ENCODE measurements at places on chromosomes 7 and 10. TPM values are rescaled to one million over a fixed set of nuclear protein-coding genes. Genes with fewer than 3 reads are reported as not detected.

The UBTD1 gene
- total RNA-seq: 3.2 TPM

The OR13A1 gene
- total RNA-seq: not detected

The HPS1 gene
- 69.5 TPM for total RNA-seq

The C1QL3 gene
- not detected for total RNA-seq

The CLRN3 gene
- total RNA-seq: 110 TPM

The GDF10 gene
- 0.37 TPM for total RNA-seq

The GTF2IRD1 gene
- 29.5 TPM for total RNA-seq

The GARIN1A gene
- 0.89 TPM for total RNA-seq

The NUTM2E gene
- total RNA-seq: 0.08 TPM

The KCNIP2 gene
- 2.8 TPM for total RNA-seq

GRCh38 chr7:157674715-157675426, 338.1 kb downstream of the DNAJB6 start:
- H3K36me3 ChIP-seq: no peaks in the 10 kb centered on the region
- no peak overlapping the region for H3K27ac ChIP-seq
- no peak overlapping the region for H3K4me3 ChIP-seq
- H3K27me3 ChIP-seq: no peaks in the 10 kb centered on the region

DNA sequence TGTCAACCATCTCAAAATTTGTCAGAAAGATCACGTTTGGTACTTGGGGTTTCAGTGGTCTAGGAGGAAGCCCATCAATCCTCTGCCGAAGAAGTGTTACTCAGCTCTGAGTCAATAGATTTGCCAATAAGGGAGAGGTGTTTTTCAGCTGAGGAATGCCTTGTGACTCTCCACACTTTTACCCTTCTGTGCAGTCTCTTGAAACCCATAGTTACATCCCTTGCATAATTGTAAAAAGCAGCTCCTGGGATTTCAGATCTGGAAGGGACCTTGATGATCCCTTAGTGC, 47.5 kb downstream of the INSYN2A start:
- no peak overlapping the region for H3K27ac ChIP-seq
- DNase-seq: no peak
- no peaks in the 10 kb centered on the region for H3K36me3 ChIP-seq
- H3K4me3 ChIP-seq: no peak overlapping the region
- no peaks in the 10 kb centered on the region for H3K4me1 ChIP-seq
- no peaks in the 10 kb centered on the region for H3K27me3 ChIP-seq

DNA sequence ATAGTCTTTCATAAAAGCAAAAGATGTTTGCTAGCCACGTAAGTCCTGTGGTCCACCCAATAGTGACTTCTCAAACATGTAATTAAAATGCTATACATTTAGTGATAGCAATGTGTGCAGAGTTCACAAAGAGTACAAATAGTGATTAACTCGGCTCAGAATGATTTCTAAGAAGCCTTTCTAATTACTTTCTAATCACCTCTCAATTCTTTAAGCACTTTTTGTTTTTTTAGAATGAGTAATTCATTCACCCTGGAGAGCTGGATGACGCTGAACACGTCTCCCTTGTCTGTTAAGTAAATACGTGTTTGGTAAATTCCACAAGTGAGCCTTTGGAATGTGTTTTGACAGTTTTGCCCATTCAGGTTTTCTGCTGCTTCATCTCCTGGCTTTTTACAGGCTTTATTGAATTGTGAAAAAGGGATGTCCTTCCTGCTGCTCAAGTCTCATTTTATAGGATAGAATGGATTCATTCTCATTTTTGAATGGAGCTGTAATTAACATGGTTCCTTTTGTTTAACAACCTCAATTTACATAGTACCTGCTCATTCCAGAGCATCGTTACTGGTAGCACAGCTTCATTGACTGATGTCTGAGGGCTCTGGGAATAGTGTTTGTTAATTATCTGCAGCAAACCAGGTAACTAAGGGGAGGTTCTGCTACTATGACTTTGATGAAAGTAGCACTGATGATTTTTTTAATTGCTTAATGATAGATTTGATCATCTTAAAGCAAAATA, 212.1 kb downstream of the VTI1A start:
- H3K27ac ChIP-seq: no peak overlapping the region
- no peaks in the 10 kb centered on the region for H3K4me1 ChIP-seq
- no peaks in the 10 kb centered on the region for H3K27me3 ChIP-seq

GRCh38 chr7:118602090-118602489, 377.6 kb downstream of the ANKRD7 start:
- H3K36me3 ChIP-seq: no peaks in the 10 kb centered on the region
- no peak for DNase-seq
- H3K4me3 ChIP-seq: no peak overlapping the region
- no peak overlapping the region for H3K27ac ChIP-seq
- no peaks in the 10 kb centered on the region for H3K4me1 ChIP-seq

- H3K4me1 ChIP-seq: no peaks in the 10 kb centered on the region
- peak within 1 kb of the TSS; percentile 2 for H3K4me3 ChIP-seq
- no peak within 1 kb of the TSS for H3K27ac ChIP-seq
- H3K36me3 ChIP-seq: no peaks in the 10 kb centered on the region
Observed at GRCh38 chr7:54541669-54542625, at the start of gene VSTM2A. VSTM2A (plus strand) TSS chr7:54542375; CDS start chr7:54542731, 356 bp downstream.

DNA sequence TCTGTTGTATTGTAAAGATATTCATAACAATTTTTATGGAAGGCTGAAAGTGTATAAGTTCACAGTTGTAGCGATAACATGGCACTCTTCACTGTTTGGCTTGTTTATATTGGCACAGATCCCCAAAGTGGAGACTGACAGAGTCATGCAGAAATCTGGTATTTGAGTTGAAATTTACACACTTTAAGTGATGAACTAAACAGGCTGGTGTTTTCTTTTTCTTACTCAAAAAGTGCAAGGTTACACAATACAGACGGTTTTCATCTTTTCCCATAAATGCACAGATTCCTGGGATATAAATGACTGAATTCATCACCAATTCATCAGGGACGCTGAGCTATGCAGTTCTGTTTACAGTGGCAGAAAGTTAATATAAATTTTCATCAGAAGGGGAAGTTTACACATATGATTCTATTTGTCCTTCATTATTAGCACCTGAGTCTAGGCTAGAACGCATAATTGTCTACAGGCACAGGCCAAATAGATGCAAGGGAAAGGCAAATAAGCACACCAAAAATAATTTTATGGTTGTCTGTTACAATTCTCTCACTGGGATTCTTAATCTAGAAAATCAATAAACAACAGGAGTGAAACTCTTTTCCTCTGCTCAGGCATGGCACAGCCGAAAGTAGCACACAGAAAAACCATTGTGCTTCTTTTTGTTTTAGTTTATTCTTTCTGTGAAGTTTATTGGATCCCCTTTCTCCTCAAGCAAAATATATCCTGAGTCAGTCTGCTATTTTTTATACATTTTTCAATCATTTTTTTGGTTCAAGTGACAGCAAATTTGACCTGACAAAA, 88.0 kb downstream of the FOXP2 start:
- no peaks in the 10 kb centered on the region for H3K36me3 ChIP-seq
- H3K4me1 ChIP-seq: no peaks in the 10 kb centered on the region
- no peaks in the 10 kb centered on the region for H3K27me3 ChIP-seq
- no peak overlapping the region for H3K27ac ChIP-seq
- peak; percentile 32 for DNase-seq

DNA sequence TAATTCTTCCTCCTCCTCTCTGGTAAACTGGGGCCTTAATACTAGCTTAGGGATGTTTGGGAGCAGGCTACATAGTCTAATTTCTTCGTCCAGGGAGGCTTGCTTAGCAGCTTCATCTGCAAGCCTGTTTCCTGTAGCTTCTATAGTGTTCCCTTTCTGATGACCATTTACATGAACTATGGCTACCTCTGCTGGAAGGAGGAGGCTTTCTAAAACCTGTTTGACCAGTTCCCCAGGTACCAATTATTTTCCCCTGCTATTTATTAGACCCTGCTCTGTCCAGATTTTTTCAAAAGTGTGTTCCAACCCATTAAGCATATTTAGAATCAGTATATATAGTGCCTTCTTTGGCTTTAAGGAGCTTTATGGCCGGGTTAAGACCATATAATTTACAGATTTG, 38.8 kb upstream of the DNAH11 start:
- H3K27me3 ChIP-seq: no peaks in the 10 kb centered on the region
- H3K4me1 ChIP-seq: no peaks in the 10 kb centered on the region
- no peak overlapping the region for H3K4me3 ChIP-seq
- no peaks in the 10 kb centered on the region for H3K36me3 ChIP-seq

DNA sequence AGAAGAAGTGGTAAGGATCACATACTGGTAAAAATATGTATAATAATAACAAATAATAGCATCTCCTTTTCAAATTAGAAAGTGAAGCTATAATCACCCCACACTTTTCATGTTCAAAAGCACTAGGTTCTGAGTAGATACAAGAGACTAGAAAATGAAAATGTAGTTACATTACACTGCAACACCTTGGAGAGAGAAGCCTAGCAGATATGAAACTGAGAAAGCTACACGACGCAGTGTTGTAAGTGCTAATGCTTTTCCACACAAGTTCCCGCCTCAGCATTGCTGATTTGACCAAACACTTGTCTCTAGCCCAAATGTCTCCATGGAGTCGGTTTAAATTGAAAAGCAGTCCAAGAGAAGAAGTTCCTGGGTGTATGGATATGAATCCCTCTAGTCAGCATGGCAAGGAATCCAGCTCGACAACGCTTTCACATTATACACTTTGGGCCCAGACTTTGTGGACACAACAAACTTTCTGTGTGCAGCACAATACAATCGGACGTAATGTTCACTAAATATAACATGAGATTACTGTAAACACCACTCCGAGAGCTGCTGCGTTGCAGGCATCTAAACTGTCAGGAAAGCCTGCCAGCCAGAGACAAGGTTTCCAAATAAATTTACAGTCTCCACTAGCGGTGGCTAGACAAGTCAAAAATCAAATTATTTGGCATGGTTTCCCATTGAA, 1.7 kb downstream of the PDE1C start:
- H3K4me1 ChIP-seq: no peaks in the 10 kb centered on the region
- H3K27me3 ChIP-seq: peaks cover 20% of the 10 kb centered on the region
- no peak overlapping the region for H3K4me3 ChIP-seq
- H3K27ac ChIP-seq: no peak overlapping the region

- H3K4me3 ChIP-seq: no peak overlapping the region
- no peak for DNase-seq
- no peaks in the 10 kb centered on the region for H3K4me1 ChIP-seq
- H3K27me3 ChIP-seq: no peaks in the 10 kb centered on the region
- H3K36me3 ChIP-seq: no peaks in the 10 kb centered on the region
Observed at GRCh38 chr10:76436401-76436811, 1005.0 kb downstream of the LRMDA start.

DNA sequence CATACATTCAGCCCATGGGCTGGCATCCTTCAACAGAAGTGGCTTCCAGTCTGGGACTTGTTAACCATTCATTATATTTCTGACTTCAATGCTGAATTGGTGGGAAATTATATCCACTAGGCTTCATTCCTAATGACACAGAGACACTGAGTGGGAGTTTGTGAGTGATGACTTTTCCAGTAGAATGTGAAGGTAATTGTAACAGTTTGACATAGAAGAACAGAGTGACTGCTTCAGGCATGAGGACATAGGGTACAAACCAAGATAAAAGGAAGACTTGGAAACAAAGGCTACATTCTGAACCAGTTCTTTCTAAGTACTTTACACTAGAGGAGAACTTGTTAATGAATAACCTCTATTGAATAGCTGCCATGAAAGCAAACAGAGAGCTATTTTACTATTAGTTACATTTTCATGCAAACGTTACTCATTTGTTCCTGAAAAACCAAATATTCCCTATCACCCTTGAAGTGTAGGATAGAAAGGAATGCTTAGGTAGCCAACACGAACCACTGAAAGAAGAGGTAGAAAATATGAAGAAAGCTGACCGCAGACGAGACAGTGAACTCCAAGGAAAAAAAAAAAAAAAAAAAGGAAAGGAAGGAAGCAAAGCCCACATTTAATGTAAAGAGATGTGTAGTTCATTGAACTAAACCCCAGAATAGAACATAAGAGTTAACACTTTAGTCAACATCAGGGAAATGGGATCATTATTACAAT, 237.0 kb upstream of the SEMA3C start:
- peak overlapping the region; percentile 51 for H3K27ac ChIP-seq
- no peak for DNase-seq
- H3K36me3 ChIP-seq: no peaks in the 10 kb centered on the region
- H3K4me3 ChIP-seq: no peak overlapping the region
- H3K4me1 ChIP-seq: no peaks in the 10 kb centered on the region

GRCh38 chr10:65751218-65751617, 1174.6 kb upstream of the LRRTM3 start:
- no peak for DNase-seq
- H3K4me3 ChIP-seq: no peak overlapping the region
- H3K27me3 ChIP-seq: no peaks in the 10 kb centered on the region
- H3K4me1 ChIP-seq: no peaks in the 10 kb centered on the region
- no peak overlapping the region for H3K27ac ChIP-seq
- H3K36me3 ChIP-seq: no peaks in the 10 kb centered on the region

- H3K4me1 ChIP-seq: no peaks in the 10 kb centered on the region
- no peaks in the 10 kb centered on the region for H3K36me3 ChIP-seq
- H3K4me3 ChIP-seq: no peak overlapping the region
- no peak overlapping the region for H3K27ac ChIP-seq
Observed at GRCh38 chr10:124123156-124123555, 29.8 kb upstream of the CHST15 start.

GRCh38 chr7:42575171-42575570, 336.7 kb downstream of the C7orf25 start:
- no peak for DNase-seq
- H3K27me3 ChIP-seq: no peaks in the 10 kb centered on the region
- no peaks in the 10 kb centered on the region for H3K36me3 ChIP-seq
- no peak overlapping the region for H3K27ac ChIP-seq
- H3K4me1 ChIP-seq: no peaks in the 10 kb centered on the region

GRCh38 chr7:71009636-71010035, 122.3 kb upstream of the GALNT17 start:
- no peaks in the 10 kb centered on the region for H3K27me3 ChIP-seq
- H3K27ac ChIP-seq: no peak overlapping the region
- no peak overlapping the region for H3K4me3 ChIP-seq
- no peak for DNase-seq
- H3K36me3 ChIP-seq: no peaks in the 10 kb centered on the region
- H3K4me1 ChIP-seq: no peaks in the 10 kb centered on the region

GRCh38 chr7:71342202-71342601, 210.3 kb downstream of the GALNT17 start:
- no peak overlapping the region for H3K4me3 ChIP-seq
- no peaks in the 10 kb centered on the region for H3K27me3 ChIP-seq

- H3K4me3 ChIP-seq: no peak overlapping the region
- H3K27ac ChIP-seq: no peak overlapping the region
- H3K27me3 ChIP-seq: no peaks in the 10 kb centered on the region
- no peaks in the 10 kb centered on the region for H3K36me3 ChIP-seq
- no peaks in the 10 kb centered on the region for H3K4me1 ChIP-seq
Observed at GRCh38 chr10:84588971-84589370, 260.6 kb downstream of the CCSER2 start.

- no peaks in the 10 kb centered on the region for H3K4me1 ChIP-seq
- H3K4me3 ChIP-seq: no peak overlapping the region
- no peak overlapping the region for H3K27ac ChIP-seq
- no peaks in the 10 kb centered on the region for H3K27me3 ChIP-seq
- H3K36me3 ChIP-seq: no peaks in the 10 kb centered on the region
Observed at GRCh38 chr7:132164558-132165125, 411.6 kb downstream of the PLXNA4 start.
